Thyroid gland (tissue), 4 donors: ENCODE measurements at places on chromosomes 11 and 22. TPM values are rescaled to one million over a fixed set of nuclear protein-coding genes. Genes with fewer than 3 reads are reported as not detected.

- no peak for DNase-seq
Measured at GRCh38 chr22:17770180-17771077, 3.8 kb downstream of the BID start.

GRCh38 chr11:6388748-6389147 lies 1.5 kb upstream of the SMPD1 start:
- DNase-seq: no peak

GRCh38 chr11:111107501-111107900 lies 138.0 kb upstream of the POU2AF2 start:
- no peak for DNase-seq

The NECTIN1 gene
- total RNA-seq: 2.0 TPM

- peak; percentile 9 for DNase-seq
Measured at GRCh38 chr22:44535362-44536095, 37.5 kb upstream of the RTL6 start.

DNA sequence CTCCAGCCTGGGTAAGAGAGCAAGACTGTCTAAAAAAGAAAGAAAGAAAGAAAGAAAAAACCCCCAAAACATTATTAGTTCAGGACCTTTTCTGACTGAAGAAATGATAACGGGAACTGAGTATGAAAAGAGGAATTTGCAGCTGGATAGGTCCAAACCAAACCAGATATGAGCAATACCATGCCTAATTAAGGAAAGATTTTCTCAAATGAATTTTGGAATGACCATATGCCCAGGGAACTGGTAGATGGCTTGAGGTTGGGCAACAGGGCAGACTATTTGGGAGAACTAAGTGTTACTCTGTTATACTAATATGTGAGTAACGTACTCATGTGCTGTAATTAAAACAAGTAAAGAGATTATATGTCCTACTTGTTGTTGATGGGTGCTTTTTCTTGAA lies 186.1 kb downstream of the TMEM135 start:
- DNase-seq: no peak

GRCh38 chr22:24421428-24421931 lies 5.9 kb upstream of the ADORA2A start:
- DNase-seq: no peak

The ZNF195 gene
- 21.1 TPM for total RNA-seq

The SHISAL1 gene
- total RNA-seq: 0.54 TPM

The PHF5A gene
- 58.3 TPM for total RNA-seq
